ENCODE measurements at places on chromosomes 7 and 10.

DNA sequence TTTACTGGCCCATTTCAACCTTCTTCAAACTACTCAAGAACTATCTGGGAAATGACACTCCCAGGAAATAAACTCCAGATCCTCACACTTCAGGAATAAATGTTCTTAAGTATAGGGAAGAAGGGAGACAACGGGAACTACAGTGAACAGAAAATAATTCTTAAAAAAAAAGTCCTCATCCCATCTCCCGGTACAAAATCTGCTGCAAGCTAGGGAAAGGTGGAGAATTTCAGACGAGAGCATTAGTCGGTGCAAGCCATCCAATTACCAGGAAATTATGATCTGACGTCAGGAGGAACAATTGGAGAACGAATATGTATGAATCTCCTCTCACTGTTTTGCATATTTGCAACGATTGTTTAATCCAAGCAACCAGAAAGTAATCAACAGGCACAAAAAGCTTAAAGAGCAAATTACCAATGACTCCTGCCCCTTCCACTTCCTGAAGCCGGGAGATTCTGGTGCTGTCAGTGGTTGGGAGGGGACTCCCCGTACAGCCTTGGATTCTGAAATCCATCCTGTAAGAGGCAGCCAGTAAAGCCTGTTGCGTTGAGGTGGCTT lies 15.1 kb upstream of the GATA3 start:
- DNase-seq, result no peak

- no peak for DNase-seq
Measured at GRCh38 chr10:61283481-61284221, 169.5 kb downstream of the TMEM26 start.

DNA sequence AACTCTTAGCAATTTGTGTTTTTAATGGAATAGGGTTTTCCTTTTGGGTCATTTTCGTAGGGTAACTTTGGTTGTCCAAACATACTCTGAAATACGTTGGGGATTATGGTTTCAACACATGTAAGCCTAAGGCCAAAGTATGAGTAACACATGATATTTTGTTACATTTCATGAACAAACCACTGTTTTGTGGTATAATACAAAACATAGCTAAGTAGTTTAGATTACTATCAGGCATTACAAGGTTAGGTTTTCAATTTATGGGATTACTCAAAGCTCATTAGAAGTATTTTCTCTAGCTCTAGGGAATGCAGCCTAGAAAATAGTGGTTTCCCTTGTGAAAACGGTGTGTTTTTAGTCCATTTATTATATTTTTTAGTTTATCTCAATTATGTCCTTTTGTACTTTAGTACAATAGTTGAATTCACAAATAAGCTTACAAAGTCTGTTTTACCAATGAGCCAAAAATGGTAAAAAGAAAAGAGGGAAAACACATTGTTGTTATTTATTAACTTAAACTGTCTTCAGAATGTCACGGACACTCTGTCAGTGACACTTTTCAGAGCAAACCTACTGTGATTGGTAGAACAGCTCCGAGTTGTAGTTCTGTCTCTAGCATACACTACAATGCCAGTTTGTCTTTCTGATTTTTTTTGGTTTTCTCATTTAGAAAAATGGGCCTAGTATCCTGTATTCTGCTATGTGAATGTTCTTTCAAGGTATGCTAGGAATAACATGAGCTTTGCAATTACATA lies 473.7 kb downstream of the SUGCT start:
- no peak for DNase-seq

- DNase-seq, result peak; percentile 90
Measured at GRCh38 chr7:100489824-100490223, 6.1 kb downstream of the NYAP1 start.

GRCh38 chr7:111756687-111757178 lies 194.4 kb upstream of the IMMP2L start:
- DNase-seq, result peak; percentile 80

GRCh38 chr7:121807078-121807477 lies 65.9 kb upstream of the PTPRZ1 start:
- DNase-seq, result no peak

GRCh38 chr7:138979226-138979979 lies 1.8 kb downstream of the KIAA1549 start:
- DNase-seq, result no peak

- DNase-seq, result no peak
Measured at GRCh38 chr7:105685161-105685560, 103.9 kb upstream of the EFCAB10 start.
